Brain microvascular endothelial cell (primary cell): ENCODE measurements at places on chromosomes 1 and 21.

DNA sequence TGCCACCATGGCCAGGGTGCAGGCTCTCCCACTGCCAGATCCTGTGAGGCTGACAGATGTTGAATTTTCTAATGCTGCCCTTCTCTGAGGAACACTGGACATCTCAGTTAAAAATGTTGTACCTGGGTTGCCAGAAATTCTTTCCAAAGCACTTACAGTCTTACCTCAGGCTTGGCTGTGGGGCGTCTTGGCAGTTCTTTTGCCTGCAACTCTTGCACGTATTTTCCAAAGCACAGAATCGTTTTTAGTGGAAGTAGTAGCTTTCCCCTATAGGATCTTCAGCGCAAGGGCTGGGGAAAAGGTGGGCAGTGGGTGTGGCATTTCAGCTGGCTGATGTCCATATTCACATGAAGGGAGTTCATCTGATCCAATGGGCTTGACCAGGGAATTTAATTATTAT, 53.9 kb downstream of the EDN2 start:
- DNase-seq, result no peak

- DNase-seq, result no peak
Measured at GRCh38 chr1:29467989-29468900, 231.9 kb downstream of the PTPRU start.

DNA sequence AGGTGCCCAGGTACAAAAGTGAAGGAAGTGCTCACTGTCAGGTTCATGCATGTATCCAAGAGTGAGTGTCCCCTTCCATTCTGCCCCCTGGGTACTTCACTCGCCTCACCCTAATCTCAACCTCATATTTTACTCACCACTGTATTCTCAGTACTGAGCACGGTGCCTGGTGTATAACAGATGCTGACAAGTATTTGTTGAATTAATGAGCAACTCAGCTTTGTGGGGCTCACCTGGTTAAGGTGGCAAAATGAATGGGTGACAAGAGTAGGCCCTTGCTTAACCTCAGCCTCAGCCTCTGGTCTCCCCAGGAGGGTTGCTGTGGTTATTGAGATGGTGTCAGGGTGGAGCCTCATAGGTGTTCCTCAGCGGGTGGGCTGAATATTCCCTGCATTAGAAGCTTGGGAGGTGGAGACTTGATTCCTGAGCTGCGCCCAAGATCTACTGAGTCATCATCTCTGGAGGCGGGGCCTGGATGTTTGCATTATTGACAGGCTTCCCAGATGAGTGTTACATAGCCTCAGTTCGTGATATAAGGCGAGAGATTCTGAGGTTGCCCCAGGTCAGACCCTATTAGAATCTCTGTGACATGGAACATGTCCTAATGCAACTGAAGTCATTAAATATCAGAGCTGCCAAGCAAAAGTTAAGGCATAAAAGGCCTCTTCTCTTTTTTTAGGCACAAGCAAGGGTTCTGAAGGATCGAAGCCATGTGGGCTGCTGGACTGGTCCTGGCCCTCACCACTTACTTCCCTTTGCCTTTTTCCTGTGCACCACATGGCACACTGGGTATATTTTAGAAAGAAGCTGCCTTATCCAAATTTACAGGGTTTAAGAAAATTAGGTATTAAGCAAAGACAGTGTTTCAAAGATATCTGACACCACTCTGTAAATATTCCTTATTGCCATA, 39.2 kb downstream of the SYT6 start:
- peak; percentile 73 for DNase-seq

GRCh38 chr1:156319664-156320063, 18.4 kb downstream of the CCT3 start:
- DNase-seq, result peak; percentile 29

GRCh38 chr1:155070158-155070621, 6.7 kb downstream of the EFNA4 start:
- no peak for DNase-seq

- no peak for DNase-seq
Measured at GRCh38 chr1:187893471-187893870, 1064.7 kb downstream of the PLA2G4A start.

- DNase-seq, result peak; percentile 43
Measured at GRCh38 chr21:14533499-14534428, 12.4 kb downstream of the SAMSN1 start.

- no peak for DNase-seq
Measured at GRCh38 chr1:23742670-23743286, 493 bp upstream of the ELOA start.

- no peak for DNase-seq
Measured at GRCh38 chr1:20654104-20654690, 7.0 kb downstream of the DDOST start.

DNA sequence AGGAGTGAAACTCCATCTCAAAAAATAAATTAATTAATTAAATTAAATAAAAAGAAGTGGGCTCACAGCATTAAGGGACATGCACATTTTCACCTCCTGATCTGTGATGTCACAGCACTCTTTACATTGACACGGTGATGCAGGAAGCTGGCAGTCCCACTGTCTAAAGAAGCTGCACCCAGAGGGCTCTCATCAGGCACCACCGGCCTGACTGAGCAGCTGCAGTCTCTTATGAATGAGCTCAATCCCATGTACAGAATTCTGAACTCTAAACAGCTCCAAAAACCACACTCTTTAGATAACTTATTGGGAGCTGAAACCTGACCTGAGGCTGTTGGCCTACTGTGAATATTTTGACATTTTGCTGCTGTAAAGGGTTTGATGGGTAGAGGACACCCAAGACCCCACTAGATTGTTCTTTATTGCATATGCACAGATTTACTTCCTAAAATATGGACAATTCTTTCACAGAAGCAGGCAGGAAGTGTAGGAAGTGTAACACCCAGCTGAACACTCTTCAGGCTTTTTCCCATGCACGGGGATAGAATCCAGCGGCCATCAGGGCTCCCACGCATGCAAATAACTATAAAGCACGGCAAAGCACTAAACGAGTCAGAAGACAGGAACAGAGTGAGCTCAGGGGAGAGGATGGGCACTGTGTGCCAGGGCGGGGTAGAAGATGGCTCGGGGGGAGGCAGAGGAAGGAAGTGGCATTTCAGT, 46.2 kb downstream of the L1TD1 start:
- DNase-seq, result no peak

DNA sequence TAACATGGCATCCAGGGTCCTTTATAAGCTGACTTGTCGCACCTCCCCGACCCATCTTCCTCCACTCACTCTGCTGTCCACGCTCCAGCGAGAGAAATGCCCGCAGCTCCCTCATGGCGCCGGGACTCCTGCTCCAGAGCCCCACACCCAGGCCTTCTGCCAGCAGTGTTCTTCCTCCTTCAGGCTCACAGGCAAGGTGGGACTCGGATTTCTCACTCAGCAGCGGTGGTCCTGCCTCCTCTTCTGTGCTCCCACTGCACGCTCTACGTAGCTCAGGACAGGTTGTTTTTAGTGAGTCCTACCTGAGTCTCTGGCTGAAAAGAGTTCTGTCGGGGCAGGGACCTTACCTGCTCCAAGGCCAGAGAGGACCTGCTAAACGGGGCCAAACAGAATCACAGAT, 11.2 kb downstream of the THEMIS2 start:
- no peak for DNase-seq

GRCh38 chr1:22916471-22916820, 56.2 kb downstream of the LACTBL1 start:
- DNase-seq, result no peak

GRCh38 chr1:119475866-119476439, 31.1 kb upstream of the HSD3B1 start:
- DNase-seq, result peak; percentile 38

DNA sequence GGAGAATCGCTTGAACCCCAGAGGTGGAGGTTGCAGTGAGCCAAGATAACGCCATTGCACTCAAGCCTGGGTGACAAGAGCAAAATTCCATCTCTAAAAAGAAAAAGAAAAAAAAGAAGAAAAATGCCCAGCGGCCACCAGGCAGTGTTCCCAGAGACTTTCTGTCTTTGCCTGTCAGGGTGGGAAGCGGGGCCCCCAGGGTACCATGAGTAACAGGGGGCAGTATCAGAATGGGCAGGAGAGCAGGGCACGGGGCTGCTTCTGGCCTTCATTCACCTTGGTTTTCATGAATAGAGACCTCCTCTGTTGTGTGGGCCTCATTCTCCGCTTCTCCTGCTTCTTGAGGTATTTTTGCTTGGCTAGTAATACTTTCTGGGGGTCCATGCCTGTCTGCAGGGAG, 20.4 kb downstream of the SLC26A9 start:
- DNase-seq, result no peak

GRCh38 chr1:60833173-60833572, 249.2 kb upstream of the NFIA start:
- no peak for DNase-seq

GRCh38 chr21:17576080-17576835, 36.4 kb downstream of the BTG3 start:
- DNase-seq, result no peak

DNA sequence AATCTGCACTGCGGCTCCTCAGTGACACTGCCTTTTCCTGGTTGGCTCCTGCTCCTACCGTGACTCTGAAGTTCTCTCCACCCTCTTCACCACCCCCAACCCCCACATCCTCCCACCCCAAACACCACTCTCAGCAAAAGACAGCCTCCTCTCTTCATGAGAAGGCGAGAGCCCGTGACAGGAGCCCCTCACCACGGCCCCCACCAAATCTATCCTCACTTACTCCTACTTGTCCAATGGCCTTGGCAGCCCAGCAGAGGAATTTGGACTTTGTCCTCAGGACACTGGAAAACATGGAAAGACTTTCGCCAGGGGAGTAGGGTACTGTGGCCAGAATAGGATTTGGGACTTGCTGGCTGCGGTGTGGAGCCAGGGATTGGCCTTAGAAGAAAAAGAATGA, 6.9 kb downstream of the TMEM125 start:
- DNase-seq, result no peak

DNA sequence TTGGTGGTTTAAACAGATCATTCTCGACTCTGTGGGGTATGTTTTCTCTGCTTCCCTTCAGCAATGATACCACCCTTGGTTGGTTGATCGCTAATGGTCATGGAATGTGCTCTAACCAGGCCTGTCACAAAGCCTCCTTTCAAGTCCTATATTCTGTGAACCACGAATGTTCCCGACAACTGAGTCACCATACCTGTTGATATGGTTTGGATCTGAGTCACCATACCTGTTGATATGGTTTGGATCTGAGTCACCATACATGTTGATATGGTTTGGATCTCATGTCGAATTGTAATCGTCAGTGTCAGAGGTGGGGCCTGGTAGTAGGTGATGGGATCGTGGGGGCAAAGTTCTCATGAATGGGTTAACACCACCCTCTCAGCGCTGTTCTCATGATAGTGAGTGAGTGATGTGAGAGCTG, 10.2 kb upstream of the CAMK2N1 start:
- DNase-seq, result peak; percentile 64
